ENCODE measurements at places on chromosomes 4 and X.

GRCh38 chrX:115901241-115901640, 269.3 kb upstream of the AGTR2 start:
- DNase-seq: no peak

DNA sequence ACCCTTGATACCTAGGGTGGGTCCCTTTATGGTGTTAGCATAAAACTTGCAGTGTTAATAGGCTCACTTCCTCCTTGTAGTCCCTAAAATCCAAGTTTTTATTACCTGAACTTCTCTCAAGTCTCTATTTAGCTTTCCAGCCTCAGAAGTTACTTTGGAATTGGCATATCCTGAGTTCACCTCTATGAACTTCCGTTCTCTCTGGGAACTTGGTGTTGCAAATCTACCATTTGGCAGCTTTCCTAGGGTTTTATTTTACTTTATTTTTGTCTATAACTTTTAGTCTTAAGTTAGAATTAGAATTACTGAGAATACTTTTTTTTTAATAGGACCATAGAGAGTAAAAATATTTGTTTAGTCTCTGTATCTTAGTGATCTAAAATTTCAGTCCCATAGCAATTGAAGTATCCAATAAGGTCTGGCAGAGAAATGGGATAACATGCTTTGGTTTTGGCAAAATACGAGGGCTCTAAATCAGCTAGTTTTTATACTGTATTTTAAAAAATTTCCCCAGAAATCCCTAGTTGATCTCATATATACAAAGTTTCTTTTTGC, 30.3 kb upstream of the NAF1 start:
- no peak for DNase-seq

DNA sequence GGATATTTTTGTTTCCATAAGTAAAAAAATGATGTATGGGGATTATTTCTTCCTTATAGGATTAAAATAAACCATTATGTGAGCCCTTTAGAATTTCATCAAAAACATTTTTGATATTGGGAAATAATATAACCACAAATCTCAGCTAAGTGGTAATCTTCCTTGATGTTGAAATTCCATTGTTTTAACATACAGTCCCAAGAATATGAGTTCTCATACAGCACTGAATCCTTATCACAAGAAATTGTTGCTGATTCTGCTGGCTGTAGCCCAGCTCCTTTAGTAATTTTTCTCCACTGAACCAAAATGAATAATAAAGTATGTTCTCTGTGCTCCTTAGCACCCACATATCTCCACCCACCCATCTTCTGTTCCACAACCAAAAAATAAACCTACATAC, 41.9 kb upstream of the FAM47B start:
- no peak for DNase-seq

- no peak for DNase-seq
Measured at GRCh38 chr4:123506011-123506695, 109.6 kb downstream of the SPRY1 start.

DNA sequence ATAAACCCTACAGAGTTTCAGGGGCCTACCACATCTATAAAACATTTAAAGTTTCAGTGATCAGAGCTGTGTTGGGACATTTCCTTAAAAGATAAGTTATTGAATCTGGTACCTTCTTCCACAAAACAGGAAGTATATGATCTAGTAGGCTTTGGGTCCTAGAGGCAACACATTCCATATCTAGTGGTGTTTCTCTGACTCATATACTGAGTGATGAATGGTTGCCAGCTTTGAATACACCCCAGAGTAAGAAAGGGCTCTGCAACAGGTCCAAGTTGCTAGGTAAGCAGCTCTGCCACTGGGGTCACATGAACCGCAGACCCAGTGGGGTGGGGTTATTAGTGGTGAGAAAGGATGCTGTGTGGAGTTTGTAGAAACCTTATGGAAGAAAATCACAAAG, 32.4 kb upstream of the BLTP1 start:
- no peak for DNase-seq

GRCh38 chr4:37516057-37516775, 170.0 kb downstream of the RELL1 start:
- no peak for DNase-seq

- DNase-seq: no peak
Measured at GRCh38 chr4:152917543-152918395, 18.4 kb upstream of the FHDC1 start.

GRCh38 chr4:137623013-137623412, 90.7 kb upstream of the PCDH18 start:
- DNase-seq: no peak

DNA sequence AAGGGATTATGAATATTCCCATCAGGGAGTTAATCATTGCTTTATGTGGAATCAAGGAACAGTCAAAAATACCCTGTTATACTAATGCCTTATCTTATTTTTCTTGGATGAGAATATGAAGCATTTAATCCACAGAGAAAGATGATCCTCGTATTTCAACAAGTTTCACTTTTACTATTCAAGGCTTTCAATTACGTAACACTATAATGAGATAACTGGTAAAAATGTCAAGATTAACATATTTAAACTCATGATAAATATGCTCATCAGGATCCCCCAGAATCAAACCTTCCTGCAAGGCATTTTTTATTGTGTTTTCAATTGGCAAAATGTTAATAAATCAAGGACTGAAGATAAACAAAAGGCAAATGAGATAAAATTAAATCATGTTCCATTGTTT, 5.1 kb downstream of the ZXDA start:
- no peak for DNase-seq

DNA sequence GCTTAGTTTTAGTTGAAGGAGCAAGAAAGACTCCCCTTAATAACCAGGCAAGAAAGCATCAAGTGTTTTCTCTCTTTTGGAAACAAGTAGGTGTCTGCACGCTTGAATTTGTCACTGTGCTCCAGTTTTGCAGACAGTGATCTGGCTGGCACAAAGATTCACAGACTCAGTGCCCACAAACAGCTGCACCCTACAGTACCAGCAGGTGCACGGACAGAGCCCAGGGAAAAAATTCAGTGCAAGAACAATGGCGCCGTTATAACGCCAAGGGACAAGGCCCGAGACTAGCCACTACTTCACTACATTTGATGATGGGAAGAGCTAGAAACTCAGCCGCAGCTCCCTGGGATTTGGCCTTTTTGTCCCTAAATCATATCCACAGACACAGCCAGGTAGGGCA, 56.0 kb downstream of the ZNF827 start:
- DNase-seq: no peak

- no peak for DNase-seq
Measured at GRCh38 chr4:140154572-140154891, 548 bp upstream of the MAML3 start.

- no peak for DNase-seq
Measured at GRCh38 chr4:138305050-138305449, 62.9 kb upstream of the SLC7A11 start.

- peak; percentile 9 for DNase-seq
Measured at GRCh38 chr4:85701861-85702321, 226.9 kb downstream of the ARHGAP24 start.

- DNase-seq: no peak
Measured at GRCh38 chr4:5995901-5996623, 22.2 kb downstream of the C4orf50 start.

DNA sequence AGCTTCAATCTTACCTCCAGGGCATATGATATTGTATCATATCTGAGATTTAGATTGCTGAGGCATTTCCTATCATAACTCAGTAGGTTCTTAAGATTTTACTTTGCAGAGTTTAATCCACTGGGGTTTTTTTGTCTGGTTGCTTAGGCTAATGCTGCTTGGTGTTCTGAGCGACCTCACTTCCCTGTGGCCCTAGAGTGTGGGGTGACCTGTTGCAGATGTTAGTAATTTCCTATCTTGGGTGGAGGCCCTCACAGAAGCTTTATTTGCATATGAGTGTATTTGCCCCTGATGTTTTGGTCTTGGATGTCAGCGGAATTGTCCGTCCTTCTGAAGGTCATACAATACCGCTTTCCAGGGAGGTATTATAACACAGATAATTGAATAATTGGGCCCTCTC, 137.1 kb downstream of the NDST3 start:
- DNase-seq: no peak

DNA sequence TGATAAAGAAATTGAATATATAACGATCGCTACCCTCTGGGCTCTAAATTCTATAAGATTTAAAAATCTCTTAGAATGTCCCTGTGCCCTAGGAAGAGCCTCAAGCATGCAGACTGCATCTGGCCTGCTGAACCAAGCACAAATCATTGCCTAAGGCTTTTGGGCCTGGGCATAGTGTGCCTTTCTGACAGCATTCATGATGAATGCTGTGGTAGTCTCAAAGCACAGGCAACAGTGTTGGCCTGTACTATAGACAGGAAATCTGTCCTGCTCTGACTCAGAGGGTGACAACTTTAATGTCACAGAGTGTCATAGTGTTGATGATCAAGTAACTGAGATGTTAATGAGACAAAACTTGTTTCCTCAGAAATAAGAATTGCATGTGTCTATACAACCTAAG, 717.3 kb downstream of the STIM2 start:
- no peak for DNase-seq

GRCh38 chr4:153346563-153346962, 2.1 kb downstream of the MND1 start:
- DNase-seq: peak; percentile 17

- no peak for DNase-seq
Measured at GRCh38 chrX:112662559-112663427, 16.9 kb downstream of the LHFPL1 start.

DNA sequence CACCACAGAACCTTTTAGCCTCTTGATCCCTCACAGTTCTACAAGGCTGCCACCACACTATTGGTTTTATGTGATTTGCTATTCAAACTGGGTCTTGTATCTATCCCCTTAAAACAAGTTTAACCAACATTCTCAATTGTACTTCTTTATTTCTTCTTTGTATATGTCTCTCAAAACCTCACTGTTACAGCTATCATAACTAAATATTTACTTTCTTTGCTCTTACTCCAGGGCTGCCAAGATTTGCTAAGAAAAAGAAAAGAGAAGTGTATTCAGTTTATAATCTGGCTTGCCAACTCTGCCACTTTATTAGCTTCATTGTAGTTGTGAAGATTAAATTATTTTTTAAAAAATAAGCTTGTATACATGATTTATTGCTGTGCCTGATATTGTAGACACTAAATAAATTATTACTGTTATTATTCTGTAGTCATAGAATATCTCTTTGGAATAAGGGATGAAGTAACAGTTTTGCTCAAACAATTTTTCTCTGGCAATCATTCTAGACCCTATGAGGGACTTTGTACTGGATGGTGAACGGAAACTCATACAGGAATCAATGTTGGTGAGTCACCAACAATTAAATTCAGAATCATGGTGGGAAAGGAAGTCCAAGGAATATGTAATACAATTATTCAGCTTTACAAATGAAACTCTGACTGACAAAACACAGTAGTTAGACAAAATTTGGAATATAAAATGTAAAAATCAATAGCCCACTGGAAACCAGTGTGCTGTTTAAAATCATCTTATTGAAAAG, 127.1 kb upstream of the DCAF8L1 start:
- DNase-seq: no peak

- DNase-seq: no peak
Measured at GRCh38 chr4:47160095-47160494, 128.7 kb downstream of the GABRB1 start.

DNA sequence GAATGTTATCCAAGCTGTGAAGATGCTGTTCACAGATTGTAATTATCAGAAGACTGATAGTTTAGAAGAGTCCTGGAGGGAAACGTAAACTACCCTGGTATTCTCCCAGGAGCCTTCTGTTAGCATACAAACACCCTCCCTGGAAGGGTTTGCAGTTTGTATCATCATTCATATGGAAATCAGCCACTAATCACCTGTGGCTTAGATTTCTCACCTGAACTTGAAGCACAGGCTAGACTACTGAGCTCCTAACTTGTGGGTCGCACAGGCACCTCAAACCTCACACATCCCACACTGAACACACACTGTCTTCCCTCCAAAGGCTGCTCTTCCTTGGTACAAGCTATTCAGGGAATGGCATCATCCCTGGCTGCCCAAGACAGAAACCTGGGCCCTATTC, 30.7 kb downstream of the SHISA3 start:
- no peak for DNase-seq

DNA sequence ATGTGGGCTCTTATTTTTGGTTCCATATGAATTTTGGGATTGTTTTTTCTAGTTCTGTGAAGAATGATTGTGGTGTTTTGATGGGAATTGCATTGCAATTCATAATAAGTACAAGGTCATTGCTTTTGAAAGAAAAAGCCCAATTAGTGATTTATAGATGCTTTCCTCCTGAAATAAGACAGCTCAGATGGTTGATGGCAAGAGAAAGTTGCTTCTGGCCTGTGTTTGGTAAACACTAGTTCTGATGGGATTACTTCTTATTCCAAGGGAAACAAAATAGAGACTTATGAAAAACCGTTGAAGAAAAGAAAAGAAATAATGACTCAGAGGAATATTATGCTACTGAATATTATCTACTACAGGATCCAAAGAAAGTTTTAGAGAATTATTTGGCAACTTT, 144.9 kb downstream of the SPANXA1 start:
- no peak for DNase-seq

- peak; percentile 62 for DNase-seq
Measured at GRCh38 chrX:100625985-100626491, 10.6 kb downstream of the TSPAN6 start.

DNA sequence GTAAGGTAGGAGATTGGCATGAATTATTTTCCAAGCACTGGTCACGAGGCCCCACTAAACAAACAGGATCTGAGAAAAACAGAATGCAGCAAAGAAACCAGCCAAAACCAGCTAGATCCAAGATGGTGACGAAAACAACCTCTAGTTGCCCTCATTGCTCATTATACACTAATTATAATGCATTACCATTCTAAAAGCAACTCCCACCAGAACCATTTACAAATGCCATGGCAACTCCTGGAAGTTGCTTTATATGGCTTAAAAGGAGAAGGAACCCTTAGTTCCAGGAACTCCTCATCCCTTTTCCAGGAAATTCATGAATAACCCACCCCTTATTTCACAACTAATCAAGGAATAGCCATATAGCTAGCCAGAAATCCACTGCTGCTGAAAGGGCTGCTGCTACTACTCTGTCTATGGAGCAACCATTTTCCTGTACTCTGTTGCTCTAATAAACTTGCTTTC, 69.3 kb downstream of the ABCB7 start:
- no peak for DNase-seq

DNA sequence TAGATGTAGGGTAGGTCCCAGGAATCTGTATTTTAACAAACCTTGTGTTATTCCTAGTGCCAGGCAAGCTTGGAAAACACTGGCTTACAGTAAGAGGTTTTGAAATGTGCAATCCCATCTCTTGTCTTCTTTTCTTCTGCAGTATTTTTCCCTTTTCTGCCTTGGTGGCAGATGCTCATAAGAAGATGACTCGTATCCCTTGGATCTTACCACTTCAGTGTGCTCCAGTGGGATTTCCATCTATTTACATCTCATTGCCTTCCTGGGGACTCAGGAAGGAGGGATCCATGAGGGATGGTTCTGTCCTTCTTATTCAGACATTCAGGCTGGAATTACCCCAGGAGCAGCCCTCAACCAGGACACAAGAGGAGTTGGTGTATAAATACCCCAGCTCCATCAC, 136.6 kb downstream of the NHS start:
- DNase-seq: no peak

DNA sequence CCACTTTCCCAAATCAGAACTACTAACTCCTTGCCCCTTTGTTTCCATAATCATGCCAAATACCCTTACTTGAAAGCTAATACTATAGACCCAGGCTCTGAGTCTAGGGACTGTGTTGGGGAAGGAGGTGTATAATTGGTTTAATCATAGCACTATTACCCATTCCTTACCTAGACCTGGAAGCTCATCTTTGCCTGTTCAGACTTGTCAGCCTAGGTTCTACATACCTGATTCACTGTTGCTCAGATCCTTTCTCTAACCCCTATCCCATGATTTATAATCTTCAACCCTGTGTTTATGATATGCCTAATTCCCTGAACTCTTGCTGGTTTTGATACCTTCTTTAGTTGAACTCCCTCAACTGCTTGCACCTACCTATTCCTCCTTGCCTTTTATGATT, 123.1 kb upstream of the GRIA3 start:
- DNase-seq: no peak
